ENCODE measurements at places on chromosomes 12 and 14.

GRCh38 chr12:13283867-13284266 lies 87.3 kb downstream of the EMP1 start:
- DNase-seq = no peak

DNA sequence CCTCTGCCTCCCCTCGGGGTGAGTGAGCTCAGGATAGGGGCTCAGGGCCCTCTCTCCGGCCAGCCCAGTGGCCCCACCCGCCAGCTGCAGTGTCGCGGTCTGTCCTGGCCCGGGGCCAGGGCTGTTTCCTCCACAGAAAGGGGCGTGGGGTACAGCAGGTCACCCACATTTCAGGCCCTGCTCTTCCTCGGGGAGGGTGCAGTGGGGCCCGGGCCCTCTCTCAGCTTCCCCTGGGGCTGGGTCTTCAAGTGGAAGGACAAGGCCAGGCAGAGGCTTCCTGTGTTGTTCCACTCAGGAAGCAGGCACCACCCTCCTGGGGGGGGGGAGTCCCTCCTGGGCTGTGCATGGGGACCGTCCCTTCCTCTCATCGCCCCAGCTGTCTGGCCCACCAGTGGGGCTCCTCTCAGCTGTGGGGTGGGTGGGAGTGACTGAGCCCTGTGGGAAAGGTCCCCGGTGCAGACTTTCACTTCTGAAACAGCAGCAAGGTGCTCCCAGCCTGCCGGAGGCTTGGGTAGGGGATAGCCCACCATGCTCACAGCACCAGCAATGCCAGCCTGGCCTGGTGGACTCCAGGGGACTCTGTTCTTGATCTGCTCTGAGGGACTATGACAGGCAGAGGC lies 3.7 kb downstream of the GPR132 start:
- no peak for DNase-seq

DNA sequence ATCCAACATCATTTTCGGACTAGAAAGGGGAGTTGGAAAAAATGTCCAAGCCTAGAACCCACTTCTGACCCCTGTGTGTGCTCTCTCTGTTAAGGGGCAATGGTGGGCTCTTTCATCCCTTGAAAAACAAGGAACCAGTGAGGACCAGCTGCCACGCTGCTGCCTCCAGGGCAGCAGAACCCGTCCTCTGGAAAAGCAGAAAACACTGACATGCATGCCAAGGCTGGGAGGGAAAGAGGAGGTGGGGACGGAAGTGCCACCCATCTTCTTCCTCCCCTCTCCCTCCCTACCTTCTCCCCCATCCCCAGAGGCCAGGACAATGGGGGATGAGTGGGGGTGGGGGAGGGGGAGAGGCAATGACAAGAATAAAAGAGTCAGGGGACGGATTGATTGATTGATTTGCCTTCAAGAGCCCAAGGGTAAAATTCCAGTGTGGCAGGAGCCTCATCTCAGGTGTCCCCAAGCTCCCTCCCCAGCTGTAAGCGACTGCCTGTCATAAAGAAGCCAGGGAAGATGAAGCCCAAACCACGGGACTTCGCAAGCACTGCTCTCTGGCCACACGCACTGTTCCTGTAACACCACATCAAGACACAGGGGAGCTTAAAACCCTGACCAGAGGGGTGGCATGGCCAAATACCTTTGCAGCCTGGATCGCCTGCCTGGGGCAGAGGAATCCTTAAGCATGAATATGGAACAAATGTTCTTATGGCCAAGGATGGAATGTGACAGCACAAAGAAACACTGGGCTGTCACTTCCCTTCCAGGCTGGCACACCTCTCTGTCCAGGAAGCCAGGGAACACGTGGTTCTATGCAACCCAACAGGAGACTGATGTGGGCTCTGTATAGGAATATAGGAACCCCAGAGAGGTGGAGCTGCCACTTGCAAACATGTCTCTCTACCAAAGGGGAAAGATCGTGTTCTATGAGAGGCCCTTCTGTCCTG lies 38.9 kb upstream of the BDKRB2 start:
- DNase-seq = no peak

- no peak for DNase-seq
Measured at GRCh38 chr14:90483571-90483974, 86.7 kb downstream of the CALM1 start.

DNA sequence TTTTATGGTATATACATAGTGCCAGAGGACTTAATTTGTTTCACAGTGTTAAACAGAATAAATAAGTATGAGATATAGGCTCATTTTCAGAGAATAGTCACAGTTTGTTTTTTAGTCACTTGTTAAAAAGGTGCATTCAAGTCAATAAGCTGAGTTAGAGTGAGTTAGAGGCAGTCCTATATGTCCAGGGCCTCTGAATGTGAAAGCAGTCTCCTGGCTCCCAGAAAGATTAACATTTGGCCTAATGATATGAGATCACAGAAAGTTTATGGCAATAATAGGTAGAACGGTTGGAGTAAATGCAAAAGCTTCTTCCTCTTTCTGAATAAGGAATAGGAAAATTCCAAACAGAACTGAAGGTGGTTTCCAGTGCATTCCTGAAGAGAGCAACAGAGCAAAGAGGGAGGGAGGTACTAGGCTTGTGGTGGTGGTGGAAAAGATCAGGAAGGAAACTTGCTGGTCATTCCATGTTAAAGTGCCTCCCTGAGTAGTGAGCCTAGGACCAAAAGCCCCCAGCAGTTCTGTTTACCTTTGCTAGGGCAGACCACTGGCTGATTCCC lies 54.4 kb downstream of the SLC38A4 start:
- peak; percentile 58 for DNase-seq

DNA sequence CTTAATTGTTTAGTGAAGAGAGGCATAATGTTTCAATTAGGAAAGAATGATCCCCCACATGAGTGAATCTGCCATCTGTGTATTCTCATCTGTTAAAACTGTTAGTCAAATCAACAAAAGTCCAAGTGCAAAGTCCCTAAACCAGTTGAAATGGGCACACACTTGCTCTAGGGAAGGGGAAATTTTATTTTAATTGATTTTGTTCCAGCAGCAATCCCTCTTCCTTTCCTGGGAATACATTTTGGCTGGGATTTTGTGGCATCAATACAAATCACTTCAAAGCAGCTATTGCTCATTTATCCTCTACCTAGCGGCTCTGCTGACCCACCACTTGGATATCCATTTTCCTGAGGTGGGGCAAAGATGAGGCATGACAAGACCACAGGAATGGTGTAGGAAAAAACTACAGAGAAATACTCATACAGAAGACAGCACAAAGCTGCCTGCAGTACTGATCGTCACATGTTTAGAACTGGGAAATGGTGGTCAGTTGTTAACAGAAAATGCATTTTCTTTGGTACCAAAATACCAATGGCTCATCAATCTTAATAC lies 9.8 kb upstream of the SSTR1 start:
- no peak for DNase-seq

DNA sequence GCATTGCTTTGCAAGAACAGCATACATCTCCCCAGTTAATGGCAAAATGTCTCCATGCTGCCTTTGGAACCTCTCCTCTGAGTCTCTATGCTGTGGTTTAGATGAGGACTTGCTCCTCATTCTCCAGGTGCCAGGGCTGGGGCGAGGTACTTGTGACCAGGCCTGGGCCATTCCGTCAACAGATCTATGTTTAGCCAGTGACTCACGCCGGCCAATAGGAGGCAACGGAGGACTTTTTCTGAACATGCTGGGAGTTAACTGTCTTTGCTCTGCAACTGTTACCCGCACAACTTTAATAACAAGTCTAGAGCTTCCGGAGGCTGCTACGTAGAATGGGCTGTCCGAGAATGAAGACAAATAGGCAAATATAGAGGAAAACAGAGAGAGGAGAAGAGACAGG lies 214.2 kb downstream of the GLT1D1 start:
- DNase-seq = peak; percentile 2

GRCh38 chr14:105711044-105711620 lies 184.7 kb downstream of the TMEM121 start:
- no peak for DNase-seq
